Activated CD8-positive, alpha-beta memory T cell treated with anti-CD3 and anti-CD28 coated beads for 1 hour (primary cell): ENCODE measurements at places on chromosomes 12 and 14.

DNA sequence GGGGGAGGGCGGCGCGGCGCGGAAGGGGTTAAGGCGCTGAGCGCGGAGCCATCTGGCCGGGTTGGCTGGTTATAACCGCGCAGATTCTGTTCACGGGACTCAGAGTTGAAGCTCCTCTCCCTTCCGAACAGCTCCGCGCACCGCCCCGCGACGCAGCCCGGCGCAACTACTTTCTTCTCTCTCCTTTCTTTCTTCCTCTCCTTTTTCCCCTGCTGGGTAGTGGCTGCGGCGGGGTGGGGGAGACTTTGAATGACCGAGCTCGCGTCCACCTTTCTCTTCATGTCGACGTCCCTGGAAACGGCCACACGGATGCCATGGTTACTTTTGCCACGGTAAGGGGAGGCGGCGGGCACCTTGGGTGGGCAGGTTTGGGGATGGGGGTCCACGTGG, at the start of gene NTF3:
Gene NTF3 (plus strand): TSS at position 98 of the 390 bp plus-strand sequence. CDS start 217 bp downstream, at position 315.
- no peak for DNase-seq

DNA sequence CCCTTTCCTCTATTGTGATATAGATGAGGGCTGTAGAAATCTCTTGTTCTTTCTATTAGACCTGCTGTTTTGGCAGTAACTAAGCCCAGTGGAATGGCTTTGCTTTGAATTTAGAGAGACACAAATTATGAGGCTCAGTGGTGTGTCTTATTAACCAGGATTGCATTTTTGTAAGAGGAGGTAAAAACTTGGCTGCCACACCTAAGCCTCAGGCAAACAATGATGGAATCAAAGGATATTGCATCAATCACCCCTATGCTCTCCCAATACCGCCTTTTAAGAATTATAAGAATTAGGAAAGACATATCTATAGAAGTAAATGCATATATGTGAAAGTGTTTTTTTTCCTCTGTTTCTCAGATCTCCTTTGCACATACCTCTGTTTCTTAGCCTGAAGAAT, 63.3 kb downstream of the ACSS3 start:
- no peak for DNase-seq

- no peak for DNase-seq
Measured at GRCh38 chr14:100536721-100537445, 50.3 kb downstream of the BEGAIN start.

- DNase-seq: no peak
Measured at GRCh38 chr14:85533023-85533860, 3.3 kb downstream of the FLRT2 start.

DNA sequence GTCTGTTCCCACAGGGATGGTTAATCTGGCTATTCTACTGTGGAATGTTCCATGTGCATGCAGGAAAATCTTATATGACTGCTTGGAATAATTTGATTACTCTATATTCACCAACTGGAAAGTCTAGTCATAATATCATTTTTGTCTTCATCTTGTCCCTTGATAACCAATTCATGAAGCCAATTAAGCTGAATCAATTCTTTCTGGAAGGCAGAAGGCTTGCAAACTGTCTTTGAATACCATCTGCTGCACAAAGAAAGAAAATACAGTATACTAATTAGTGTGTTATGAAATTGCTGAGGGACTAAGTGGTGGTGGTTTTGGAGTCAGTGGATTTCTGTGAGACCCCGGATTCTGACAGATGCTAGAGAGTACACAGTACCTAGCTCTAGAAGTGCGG, 546.5 kb upstream of the MIS18BP1 start:
- no peak for DNase-seq

- DNase-seq: no peak
Measured at GRCh38 chr12:106248312-106248845, 559 bp upstream of the CKAP4 start.

DNA sequence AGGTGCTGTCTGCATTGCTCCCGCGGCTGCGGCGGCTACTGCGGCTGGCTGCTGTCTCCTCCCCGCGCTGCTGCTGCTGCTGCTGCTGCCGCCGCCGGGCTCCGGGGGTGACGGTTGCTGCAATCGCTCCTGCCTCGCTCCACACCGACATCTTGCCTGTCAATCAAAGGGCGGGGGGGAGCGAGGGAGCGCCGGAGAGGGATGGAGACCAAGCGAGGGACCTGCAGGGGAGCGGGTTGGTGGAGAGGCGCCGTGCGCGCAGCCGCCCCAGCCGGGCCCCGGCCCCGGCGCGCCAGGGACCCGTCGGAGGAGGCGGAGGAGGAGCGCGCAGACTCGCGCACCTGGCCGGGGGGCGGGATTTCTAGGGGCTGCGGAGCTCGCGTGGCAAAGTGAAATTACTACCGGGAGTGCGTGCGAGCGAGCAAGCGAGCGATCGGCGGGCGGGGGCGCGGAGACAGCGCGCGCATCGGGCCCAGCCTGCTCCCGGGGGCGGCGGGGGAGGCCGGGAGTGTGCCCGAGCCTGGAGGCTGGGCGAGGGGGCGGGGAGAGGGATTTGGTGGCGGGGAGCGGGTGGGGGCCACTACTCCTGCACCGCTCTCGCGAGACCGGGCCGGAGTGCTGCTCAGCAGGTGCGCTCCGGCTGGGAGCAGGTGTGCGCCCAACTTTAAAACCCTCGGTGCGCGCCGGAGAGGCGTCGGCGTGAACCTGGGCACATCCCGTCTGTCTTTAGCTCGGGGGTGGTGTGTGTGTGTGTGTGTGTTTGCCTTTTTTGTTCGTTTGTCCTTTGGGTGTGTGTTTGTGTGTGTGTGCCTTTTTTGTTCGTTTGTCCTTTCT, at the start of gene KSR2:
Gene KSR2 (minus strand): TSS at position 165 of the 834 bp plus-strand sequence. CDS start 735 bp downstream, outside the sequence.
- DNase-seq: peak; percentile 1

DNA sequence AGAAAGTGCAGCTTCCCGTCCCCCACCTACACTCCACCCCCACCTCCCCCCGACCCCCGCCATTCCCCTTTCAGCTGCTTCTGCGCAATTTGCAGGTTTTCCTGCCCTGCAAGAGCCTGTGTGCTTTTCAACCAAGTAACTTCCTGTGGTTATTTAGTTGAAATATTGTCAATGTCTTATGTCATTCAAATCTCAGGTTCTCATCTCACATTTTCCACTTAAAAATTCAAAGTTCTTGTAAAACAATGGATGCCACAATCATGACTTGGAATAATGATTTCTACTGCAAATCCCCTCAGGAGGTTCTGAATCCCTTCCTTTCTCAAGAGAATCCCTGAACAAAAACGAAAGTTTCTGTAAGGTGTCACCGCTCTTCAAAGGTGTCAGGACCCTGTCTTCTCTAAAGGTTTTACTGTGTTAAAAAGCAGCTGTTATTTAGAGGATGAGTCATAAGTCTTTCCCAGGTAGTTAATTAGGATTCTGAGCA, 31.6 kb downstream of the WBP11 start:
- no peak for DNase-seq

- DNase-seq: no peak
Measured at GRCh38 chr14:61290701-61291100, 9.6 kb upstream of the TMEM30B start.

DNA sequence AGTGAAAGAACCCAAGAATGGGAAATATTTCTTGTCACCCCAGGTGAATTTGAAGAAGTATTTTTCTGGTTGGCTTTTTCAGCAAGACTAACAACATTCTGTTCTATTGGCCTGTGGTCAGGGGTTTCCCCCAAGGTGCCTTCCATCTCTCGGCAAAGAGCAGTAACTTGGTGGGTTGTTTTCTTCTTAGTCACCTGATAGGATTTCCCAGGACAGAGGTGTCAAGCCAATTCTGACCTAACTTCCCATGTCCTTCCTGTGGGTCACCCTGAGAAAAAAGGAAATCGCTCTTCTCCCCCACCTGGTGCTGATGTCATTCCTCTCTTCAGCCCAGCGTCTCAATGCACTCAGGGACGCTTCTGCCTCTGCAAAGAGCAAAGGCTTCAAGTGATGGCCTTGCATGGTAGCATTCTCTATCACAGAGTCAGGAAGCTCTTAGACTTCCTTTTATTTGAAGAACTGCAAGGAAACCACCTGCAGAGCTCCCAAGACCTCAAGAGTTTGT, 16.1 kb upstream of the IFNG start:
- DNase-seq: peak; percentile 29

DNA sequence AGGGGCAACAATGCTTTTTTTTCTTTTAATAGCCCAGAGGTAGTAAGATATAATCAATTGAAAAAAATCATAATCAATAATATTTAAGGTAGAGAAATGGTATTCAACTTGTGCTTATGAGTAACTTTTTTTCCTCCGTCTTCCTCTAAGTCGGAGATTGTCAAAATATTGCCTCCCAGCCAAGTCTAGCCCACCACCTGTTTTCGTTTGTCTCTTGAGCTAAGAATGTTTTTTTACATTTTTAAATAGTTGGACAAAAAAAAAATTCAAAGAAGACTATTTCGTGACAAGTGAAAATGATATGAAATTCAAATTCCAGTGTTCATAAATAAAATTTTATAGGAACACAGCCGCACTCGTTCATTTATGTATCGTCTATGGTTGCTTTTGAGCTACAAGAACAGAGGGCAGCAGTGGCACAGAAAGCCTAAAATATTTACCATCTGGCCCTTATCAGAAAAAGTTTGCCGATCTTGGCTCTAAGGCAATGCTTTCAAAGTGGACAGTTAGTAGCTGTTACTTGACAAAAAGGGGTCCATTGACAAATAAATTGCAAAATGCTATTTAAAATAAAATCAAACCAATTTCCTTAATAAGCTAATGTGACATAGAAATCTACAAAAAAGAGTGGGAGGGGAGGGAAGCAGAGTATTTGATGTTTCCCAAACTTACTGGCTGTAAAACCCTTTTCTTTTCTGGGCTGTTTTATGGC, 40.8 kb upstream of the MAX start:
- DNase-seq: no peak

DNA sequence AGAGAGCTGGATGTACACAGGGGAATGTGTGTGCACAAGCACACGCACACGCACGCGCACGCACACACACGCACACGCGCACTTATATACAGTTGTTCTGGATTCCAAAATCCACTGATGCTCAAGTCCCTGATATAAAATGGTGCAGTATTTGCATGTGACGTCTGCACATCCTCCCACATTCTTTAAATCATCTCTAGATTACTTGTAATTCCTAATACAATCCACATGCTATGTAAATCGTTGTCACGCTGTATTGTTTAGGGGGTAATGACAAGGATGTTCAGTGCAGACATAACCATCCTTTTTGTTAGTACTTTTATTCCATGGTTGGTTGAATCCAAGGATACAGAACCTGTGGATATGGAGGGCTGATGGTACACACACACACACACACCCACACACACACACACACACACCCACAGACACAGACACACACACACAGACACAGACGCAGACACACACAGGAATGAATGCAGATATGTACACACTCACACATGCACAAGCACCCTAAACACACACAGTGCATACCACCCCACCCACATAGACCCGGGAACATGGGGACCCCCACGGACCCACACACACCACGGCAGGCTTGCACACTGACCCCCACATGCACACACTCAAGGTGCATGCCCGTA, 188.5 kb upstream of the PRMT8 start:
- DNase-seq: no peak

- DNase-seq: no peak
Measured at GRCh38 chr12:15842108-15842507, 40.1 kb upstream of the STRAP start.

GRCh38 chr14:66628636-66629035, 120.7 kb downstream of the GPHN start:
- DNase-seq: no peak

DNA sequence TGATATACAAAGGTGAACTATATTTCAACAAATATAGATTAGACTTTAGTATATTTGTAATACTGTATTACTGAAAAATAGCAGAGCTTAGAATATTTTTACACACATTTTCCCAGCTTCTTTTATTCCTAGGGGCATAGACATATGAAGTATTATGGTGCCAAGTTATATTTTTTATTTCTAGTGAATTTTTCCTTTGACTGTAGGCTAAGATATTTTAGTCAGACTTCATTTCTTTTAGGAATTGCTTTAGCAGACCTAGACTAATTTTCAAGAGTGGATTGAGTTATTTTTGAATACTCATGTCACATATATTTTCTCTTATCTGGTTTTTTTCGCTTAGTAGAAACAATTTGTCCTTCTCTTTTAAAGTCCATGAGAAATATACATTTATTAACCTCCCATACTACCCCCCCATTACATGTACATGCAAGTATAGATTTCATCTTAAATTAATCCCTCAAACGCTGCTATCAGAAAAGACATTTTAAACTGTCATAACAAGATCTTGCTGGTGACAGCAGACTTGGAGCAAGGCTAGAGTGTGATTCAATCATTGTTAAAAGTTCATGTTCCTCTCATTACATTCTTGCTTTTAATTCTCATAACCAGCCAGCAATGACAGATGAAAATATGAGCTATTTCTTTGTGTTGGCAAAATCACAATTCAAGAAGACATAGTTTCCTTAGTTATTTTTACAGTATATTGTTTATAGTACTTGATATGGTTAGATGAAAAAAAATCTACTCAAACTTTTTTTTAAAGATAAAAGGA, 456.1 kb downstream of the AEBP2 start:
- DNase-seq: no peak

DNA sequence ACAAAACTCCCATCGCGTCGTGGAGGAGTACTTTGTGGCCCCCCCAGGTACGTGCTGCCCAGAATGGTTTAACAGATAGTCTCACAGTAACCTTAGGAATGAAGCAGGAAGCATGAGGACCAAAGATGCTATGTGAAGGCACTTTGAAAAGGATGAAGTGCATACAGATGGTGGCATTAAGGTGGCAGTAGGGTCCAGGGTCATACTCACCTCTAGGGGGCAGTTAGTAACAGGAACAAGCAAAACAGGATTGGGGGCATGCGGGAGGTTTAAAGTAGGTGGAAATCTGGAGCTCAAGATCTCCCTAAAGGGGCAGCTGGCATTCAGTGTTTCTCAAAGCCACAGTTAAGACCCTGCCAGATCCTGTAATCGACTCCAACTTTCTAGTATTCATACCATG, 10.9 kb downstream of the GATC start:
- DNase-seq: no peak

DNA sequence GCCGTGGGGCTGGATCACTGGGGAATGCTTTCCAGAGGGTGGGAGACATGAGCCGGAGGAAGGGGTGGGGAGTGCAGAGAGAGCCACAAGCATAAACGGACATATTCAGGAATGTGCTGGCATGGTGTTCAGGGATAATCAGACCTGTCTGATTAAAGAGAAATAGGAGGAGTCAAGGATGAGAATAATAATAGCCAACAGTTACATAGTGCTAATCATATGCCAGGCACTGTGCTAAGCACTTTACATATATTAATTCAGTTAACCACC, 43.7 kb downstream of the LTBP2 start:
- no peak for DNase-seq

GRCh38 chr12:49662998-49663843, 39.9 kb downstream of the PRPF40B start:
- DNase-seq: peak; percentile 47
